Activated T-cell treated with anti-CD3 and anti-CD28 coated beads, Interleukin-2, amount 50 U/mL, for 4 hours (primary cell): ENCODE measurements at places on chromosomes 16 and 17. TPM values are rescaled to one million over a fixed set of nuclear protein-coding genes. Genes with fewer than 3 reads are reported as not detected.

- no peak for DNase-seq
Observed at GRCh38 chr17:16178836-16179235, 36.5 kb downstream of the NCOR1 start.

GRCh38 chr17:55898195-55898594, 147.3 kb downstream of the PCTP start:
- DNase-seq = no peak

DNA sequence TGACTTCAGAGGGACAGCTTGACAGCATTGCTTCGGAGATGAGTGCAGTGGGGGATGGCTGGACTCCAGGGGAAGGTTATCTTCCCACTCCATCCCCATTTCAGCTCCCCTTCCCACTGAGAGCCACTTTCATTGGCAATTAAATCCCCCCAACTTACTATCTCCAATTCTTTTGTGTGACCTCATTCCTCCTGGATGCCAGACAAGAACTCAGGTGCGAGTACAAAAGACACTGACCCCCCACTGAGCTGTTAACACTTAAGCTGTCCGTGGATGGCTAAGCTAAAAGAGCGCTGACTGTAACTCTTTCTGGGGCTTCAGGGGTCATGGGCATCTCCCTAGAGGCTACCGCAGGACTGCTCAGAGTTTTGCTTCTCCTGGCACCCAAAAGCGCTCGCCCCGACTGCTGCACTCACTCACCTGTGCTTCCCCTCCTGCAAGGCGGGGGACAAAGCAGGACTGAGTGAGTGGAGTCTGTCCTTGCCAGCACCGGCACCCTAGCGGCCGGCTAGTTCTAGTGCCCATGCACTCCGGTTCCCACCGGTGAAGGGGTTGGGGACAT, 44.8 kb upstream of the FBXO47 start:
- no peak for DNase-seq

DNA sequence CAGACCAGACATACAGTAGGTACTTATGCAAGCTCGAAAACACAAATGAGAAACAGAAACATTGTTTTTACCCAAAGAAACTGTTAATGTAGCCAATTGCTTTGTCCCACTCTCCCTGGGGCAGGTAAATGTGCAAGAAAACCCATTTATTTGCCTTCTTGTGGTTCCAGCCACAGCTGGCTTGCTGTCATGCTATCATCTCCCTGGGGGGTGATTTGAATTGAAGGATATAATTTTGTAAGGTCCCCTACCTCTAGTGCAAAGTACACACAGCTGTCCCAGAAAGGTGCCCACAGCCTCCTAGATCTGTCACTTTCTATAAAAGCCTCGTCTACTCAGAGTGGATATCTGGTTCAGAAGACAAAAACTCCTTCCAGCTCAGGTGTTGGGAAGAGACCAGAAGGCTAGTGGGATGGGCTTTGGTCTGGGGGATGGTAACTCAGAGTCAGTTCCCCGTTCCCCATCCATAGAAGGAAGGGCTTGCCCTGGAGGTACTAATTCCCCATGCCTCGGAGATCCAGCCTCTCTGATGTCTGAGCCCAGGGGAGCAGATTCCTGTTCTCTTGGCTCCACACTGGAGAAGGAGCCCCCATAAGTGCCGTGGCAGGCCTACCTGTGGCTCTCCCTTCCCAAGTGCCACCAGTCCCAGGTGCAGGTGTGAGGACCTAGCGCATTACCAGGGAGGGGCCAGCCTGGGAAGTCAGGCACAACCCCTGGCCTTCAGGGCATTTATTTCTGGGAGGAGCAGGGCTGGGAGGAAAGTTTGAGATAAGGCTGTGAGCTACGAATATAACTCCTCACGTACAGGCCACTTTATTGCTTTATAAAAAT, 2.4 kb upstream of the PRR15L start:
- no peak for DNase-seq

DNA sequence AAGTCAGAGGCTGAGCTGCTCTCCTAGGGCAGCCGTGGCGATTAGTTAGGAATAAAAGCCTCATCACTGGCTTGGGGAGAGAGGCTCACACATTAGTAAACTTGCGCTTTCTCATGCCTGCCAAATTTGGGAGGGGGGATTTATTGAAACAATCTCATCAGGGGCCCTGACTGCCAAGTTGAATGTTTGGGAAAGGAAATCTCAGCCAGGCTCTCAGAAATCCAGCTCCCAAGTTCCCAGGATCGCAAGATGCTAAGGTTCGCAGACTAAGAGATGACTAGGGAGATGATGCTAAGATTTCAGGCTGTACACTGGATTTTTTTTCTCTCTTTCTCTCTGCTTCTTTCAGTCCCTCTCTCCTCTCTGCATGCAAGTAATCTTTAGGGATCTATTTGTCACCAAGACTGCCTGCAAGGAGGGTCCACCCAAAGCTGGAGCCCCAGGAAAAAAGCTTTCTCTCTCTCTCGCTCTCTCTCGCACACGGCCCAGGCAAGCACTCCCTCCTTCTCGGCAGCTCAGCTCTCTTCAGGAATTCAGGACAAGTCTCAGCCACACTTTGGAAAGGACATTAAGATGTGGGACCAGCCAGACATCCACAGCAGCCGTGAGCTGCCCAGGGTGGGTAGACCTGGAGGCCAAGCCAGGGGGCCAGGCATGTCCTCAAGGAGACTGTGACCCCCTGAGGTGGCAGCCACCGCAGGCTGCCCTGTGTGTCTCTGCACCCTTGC, 1.4 kb downstream of the GPR139 start:
- DNase-seq = no peak

DNA sequence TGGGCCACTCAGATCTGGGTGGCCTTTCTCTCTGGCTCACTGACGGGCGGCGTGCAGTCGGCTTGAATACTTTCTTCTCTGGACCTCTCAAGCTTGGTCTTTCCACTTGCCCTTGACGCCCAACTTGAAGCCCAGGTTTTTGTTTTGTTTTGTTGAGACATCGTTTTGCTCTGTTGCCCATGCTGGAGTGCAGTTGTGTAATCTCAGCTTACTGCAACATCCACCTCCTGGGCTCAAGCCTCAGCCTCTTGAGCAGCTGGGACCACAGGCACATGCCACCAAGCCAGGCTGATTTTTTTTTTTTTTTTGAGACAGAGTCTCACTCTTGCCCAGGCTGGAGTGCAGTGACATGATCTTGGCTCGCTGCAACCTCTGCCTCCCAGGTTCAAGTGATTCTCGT, 22.7 kb upstream of the KIF19 start:
- no peak for DNase-seq

DNA sequence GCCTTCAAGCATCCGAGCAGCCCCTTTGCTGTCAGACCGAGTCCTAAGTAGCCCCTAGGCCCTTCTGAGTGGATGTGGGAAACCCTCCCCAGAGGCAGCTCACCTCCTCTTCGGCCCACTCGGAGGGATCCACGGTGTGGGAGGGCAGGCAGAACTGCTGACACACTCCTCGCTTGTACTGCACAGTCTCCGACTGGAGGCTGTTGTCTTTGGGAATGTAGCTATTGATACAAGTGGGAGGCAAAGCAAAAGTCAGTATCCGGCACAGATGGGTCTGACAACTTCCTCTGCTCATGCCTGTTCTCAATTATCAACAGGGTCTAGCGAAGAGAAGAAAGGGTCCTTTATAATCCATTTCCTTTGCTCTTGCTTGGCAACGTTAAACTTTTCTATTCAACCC, 25.9 kb upstream of the FOXJ1 start:
- DNase-seq = no peak

- no peak for DNase-seq
Observed at GRCh38 chr16:85484347-85485300, 128.5 kb upstream of the GSE1 start.

DNA sequence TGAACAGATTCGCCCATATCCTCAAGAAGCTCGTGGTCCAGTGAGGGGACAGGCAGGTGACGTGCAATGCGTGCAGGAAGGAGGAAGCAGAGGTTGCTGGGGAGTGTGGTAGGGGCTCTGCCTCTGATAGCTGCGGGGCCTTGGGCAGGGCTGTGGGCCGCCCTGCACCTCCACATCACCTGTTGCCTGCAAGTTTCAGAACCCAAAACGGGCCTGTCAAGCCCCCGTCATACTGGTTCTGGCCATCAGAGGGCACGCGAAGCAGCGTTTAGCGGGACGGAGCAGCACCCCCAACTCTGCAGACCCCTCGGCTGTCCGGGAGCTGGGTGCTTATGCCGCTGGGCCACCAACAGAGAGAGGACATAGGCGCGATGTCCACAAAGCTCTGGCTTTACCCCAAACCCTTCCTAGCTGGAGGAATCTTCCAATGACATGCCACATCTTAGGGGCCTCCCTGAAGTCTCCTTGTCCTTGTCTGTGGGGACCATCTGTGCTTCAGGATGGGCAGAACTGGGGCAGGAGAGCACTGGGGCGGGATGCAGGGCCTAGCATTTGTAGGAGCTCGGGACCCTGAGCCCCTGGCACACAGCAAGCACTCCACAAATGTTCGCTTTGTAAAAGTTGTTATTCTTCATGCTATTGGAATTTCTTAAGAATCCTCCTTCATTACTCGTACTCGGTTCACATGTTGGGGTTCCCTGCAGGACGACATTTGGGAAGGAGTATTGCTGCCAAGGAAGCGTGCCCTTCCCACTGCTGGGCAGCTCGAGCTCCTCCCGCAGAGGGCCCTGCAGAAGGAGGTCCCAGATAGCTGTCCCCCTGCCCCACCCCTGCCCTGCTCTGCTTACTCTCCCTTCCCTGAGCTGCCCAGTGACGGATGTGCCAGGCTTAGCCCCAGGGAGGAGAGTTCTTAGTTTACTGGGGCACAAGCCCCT, 64.3 kb downstream of the CNGB1 start:
- DNase-seq = no peak

DNA sequence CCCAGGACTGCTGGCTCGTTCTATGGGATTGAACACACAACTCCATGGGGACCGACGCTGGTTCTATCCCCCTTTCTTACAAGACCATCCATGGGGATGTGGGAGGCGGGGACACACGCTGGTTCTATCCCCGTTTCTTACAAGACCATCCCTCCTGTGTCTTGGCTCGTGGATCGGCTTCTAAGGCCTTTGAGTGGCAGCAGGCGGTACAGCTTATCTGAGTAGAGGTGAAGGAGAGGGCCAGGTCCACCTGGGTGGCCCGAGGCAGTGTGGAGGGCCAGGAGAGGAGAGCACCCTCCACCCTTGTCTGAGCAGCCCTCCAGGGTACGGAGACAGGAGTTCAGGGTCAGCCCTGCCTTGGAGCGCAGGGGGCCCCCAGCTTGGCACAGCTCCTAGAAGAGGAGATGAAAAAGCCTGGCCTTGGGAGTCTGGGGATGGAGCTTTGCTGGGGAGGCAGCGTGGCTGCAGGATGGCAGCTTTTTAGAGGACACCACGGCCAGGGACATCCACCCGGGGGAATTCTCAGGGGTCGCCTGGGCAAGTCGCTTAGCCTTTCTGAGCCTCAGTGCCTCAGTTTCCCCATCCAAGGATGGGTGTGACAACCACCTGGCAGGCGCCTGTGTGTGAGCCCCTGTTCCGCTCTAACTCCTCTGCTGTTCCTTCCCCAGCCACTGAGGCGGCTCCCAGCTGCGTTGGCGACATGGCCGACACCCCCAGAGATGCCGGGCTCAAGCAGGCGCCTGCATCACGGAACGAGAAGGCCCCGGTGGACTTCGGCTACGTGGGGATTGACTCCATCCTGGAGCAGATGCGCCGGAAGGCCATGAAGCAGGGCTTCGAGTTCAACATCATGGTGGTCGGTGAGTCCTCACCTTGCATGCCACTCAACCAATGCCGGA, 341.0 kb downstream of the SEC14L1 start:
- DNase-seq = no peak

GRCh38 chr17:61486135-61487120, 34.2 kb downstream of the TBX4 start:
- DNase-seq = no peak

DNA sequence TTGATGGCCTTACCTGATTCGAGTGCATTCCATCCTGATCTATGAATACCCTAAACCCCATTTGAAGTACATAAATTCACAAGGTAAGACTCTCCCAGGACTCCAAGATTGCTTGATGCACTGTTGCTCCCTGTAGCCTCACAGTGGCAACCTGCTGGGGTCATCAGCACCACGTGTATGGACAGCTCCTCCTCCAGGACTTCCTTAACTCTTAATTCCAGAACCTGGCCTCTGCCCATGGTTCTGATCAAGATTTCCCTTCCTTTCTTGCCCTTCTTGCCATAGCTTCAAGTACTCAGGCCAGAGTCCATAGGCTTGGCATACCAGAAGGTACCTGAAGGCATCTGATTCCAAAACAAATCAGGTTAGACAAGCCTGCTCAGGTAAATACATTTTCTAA, 34.0 kb upstream of the NLK start:
- DNase-seq = no peak

DNA sequence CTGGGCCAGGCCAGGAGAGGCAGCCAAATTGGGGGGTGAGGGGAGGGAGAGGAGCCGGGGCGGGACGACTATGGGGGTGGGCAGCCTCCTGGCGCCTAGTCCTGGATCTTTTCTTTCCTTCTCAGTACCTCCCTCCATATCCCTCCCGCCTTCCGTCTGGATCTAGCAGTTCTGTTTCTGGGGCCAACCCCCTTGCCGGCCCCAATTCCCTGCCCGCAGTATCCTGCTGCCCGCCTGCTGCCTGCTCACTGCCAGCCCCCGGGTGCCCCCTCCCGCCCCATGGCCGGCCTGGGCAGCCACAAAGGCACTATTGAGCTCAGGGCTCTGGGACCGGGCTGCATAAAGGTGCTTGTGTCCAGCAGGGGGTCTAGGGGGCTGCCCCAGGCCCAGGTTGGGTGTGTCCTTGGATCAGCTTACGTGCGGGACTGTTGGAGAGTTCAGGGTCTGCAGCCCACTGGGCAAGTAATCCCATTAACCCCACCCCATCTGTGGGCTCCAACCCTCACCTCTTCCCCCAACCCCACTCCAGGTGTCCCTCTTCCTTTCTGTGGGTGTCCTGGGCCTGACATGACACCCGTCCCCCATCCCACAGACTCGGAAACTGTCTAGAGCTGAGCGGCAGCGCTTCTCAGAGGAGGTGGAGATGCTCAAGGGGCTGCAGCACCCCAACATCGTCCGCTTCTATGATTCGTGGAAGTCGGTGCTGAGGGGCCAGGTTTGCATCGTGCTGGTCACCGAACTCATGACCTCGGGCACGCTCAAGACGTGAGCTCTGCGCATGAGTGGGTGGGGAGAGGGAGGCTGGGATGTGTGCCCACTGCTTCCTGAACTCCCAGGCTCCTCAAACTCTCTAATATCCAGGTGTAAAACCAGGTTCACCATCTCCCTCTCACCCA, 2.0 kb downstream of the WNK4 start:
- no peak for DNase-seq

SERPINF2 gene
- total RNA-seq = 0.45 TPM

TEX19 gene
- 0.16 TPM for total RNA-seq

DPEP3 gene
- total RNA-seq = 0.33 TPM

PRSS21 gene
- total RNA-seq = 13.2 TPM

MIEF2 gene
- 2.1 TPM for total RNA-seq

OR2C1 gene
- total RNA-seq = not detected

TAT gene
- 0.54 TPM for total RNA-seq

CCL1 gene
- 3.6 TPM for total RNA-seq

PLLP gene
- total RNA-seq = 0.13 TPM

TMEM238L gene
- not detected for total RNA-seq
